Stimulated activated CD4-positive, alpha-beta T cell treated with anti-CD3 and anti-CD28 coated beads, Interleukin-4, amount 100 ng/mL, for 24 hours (primary cell): ENCODE measurements at places on chromosomes 5 and 9.

GRCh38 chr5:87120518-87121303, 147.0 kb upstream of the RASA1 start:
- DNase-seq: peak; percentile 39

GRCh38 chr5:179230061-179230461, 115.2 kb downstream of the ADAMTS2 start:
- no peak for DNase-seq

DNA sequence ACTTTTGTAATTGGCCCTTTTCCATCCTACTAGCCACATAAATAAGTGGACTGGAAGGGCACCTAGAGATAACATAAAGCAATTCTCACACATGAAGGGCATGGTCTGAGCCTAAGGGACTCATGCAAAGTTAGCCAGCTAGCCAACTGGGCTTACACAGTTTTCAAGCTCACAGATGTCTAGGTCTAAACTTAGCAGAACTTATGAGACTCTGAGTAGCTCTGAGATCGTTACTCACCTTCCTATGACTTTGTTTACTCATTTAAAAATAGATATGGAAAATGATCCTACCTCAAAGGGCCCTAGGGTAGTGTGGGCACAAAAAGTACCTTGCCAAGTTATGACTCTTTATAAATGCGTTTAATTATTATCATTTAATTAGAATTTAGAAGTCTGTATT, 410.4 kb upstream of the MPDZ start:
- no peak for DNase-seq

GRCh38 chr5:31008231-31008630, 185.3 kb upstream of the CDH6 start:
- no peak for DNase-seq

DNA sequence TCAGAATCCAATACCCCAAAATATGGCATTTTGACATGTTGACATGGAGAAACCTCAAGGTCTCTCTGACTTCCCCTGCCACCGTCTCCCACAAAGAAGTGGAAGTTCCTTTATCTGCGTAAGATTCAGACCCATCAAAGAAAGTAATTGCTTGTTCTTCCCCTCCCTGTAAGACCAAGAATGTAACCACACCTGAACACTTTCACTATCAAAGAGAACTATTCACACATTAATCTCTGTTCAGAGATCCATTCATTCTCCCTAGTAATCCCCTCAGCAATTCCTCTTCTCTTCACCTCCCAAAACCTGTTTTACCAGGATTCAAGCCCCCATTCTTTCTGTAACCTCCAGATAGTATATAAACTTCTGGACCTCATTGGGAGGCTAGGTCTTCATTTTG, 4.1 kb upstream of the SLC1A1 start:
- no peak for DNase-seq

DNA sequence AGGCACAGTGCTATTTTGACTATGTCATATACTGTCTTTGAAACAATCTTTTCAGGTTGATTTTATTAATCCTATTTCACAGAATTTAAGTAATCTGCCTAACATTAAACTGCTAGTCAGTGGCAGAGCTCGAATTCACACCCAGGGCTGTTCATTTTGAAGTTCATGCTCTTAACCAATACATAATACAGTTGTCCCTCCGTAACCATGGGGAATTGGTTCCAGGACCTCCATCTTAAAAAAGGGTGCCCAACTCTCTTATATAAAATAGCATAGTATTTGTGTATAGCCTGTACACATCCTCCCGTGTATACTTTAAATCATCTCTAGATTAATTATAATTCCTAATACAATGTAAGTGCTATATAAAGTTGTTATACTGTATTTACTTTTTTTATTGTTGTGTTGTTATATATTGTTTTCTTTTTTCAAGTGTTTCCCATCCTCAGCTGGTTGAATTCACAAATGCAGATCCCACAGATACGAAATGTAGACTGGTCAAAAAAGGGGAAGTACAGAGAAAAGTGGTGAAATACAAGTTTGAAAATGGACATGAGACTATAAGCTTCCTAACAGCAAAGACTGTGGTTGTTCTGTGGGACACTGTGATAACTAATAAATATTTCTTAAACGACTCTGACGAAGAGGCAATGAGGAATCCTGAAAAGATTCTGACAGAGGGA, 18.3 kb downstream of the RFX3 start:
- DNase-seq: no peak

GRCh38 chr9:36486933-36487481, 85.7 kb upstream of the MELK start:
- DNase-seq: peak; percentile 55

GRCh38 chr5:176573564-176574296, 24.6 kb downstream of the CDHR2 start:
- peak; percentile 84 for DNase-seq

GRCh38 chr5:150487199-150488061, 20.5 kb upstream of the NDST1 start:
- no peak for DNase-seq

GRCh38 chr5:74639807-74640449, 600 bp downstream of the ENC1 start:
- DNase-seq: peak; percentile 40

DNA sequence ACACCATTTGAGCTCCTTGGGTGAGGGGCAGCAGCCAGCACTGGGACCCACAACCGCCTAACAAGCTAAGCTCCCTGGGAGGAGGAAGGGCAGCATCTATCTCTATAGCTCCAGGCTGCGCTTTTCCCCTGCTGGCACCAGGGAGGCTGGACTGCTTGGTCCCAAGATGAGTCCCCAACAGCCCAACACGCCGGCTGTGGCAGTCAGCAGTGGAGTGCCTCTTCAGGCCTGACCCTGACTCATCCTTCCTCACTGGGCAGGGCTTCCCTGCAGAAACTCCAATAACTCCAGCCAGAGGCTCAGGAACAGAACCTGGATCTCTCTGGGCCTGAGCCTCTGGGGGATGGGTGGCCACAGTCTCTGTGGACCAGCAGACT, 113.7 kb upstream of the ADAMTS16 start:
- no peak for DNase-seq

DNA sequence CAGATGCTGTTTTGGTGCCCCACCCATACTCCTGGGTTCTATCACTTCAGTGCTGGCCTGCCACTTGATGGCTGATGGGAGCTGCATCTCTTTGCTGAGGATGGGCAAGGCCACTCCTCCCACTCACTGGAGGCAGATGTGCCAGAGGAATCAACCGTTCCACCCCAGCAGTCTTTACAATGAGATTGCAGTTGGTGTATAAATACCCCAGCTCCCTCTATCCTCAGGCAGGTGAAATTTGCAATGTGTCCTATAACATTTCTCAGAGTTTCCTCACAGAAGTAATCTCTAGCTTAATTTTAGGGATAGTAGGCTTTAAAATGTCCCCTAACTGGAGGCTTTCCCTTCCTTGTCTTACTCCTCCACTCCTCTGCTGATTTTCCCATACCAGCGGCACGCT, 36.5 kb upstream of the ERCC6L2 start:
- no peak for DNase-seq

- no peak for DNase-seq
Measured at GRCh38 chr5:72238712-72239445, 81.2 kb downstream of the MRPS27 start.

- DNase-seq: no peak
Measured at GRCh38 chr9:122071715-122072114, 21.4 kb downstream of the TTLL11 start.

DNA sequence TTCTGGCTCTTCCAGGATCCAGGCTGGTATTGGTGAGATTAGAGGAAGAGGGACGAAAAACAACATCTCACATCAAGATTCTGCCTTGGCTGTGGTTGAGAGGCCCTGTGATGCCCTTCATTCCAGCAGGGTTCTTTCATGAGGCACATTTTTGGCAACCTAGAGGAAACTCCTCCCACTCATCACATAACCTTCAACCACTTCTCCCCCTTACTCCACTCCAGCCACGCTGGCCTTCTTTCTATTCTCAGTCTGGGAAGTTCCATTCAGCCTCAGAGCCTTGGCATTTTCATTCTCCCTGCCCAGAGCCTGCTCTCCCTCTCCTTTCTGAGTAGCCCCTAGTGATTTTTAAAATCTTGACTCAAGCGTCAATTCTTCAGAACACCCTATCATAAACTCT, 337.5 kb downstream of the ZSWIM6 start:
- no peak for DNase-seq

DNA sequence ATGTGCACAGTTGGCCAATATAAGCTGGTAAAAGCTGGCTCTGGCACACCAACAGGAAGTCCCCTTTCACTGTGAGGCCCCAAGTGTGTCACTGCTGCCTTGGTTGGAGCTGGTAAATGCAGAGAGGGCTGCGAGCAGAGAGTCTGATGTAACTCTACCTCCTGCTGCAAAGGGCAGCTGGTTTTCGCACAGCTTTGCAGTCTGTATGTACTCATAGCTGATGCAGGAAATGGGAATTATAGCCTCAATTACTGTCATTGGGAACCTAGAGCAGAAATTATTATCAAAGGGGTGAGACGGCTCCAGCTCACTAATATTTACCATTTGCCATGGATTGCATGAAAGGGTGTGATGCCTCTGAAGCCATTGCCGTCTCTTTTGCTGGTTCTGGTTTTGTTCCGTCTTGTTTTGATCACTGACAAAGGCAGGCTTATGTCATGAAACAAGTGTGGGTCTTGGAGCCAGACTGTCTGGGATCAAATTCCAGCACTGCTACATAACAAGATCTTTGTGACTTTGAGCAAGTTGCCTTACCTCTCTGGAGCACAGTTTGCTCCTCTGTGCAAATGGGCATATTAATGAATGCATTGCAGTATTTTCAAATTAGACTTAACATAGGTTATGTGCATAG, 124.3 kb upstream of the SLC25A48 start:
- DNase-seq: no peak

DNA sequence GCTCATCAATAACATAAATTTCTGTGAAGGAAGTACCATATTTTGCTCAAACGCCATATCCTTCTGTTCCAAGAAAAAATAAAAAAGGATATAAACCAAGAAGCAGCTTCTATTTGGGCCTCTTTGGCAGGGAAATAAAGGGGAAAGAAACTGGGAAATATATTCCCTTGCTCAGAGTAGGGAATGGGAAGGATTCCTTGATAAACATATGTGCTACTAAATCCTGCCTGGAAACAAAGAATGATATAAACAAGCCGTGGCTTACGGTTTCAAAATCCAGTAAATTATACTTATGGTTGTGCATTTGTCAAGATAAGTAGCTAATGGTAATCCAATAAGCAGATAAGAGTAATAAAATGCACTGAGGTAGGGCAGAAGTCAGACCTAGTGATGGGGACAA, 481.6 kb downstream of the NTRK2 start:
- no peak for DNase-seq

DNA sequence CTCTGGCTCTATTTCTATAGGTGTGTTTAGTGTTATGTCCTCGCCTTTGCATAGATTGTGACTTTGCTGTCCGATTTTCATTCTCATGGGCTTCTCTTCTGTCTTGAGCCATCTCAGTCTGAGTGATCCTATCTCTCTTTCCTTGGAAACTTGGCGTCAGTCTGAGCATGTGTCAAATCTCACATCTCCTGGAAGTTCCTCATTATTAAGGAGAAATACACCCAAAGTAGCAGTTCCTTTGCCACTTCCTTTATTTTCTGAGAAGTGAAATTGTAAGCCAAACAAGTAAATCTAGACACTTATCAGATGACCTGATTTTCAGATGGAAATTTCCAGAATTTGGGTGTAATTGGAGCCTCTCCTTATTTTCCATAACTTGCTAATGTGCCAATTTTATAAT, 126.9 kb upstream of the ANKH start:
- no peak for DNase-seq

- no peak for DNase-seq
Measured at GRCh38 chr5:53983568-53984460, 326.6 kb downstream of the ARL15 start.

DNA sequence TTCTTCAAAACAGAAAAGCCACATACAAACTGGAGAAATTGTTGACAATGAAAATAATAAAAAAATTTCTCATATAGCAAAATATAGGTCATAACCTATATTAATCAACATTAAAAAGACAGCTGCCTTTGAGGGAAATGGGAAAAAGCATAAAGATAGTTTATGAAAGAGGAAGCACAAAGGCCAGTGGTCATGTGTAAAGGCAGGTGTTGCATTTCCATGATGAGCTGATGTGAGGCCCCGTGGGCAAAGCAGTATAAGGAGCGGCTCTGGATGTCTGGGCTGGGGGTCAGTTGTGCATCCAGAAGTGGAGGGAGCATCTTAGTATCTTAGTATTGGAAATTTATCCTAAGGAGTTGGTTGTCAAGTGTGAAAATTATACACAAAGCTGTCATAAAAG, 18.3 kb downstream of the NDUFS6 start:
- DNase-seq: no peak

GRCh38 chr5:177035976-177036375, 13.5 kb downstream of the ZNF346 start:
- no peak for DNase-seq

- no peak for DNase-seq
Measured at GRCh38 chr9:72657023-72657422, 135.6 kb downstream of the TMC1 start.

DNA sequence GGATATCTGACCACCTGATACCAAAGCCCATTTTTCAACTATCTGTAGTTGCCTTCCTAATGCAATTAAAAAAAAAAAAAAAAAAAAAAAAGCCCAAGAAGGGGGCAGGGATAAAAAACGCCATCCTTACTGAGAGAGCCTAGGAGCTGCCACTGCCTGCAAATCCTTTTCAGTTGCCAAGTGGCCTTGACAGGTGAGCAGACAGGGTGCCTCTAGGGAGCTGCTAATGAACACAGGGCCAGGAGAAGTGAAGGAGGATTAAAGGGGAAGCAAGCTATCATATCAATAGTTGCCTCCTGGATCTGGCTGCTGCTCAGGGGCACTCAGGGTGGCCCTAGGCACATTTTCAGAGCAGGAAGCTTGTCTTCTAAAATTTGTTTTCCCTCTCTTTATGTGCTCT, 547.4 kb downstream of the TLE1 start:
- no peak for DNase-seq

DNA sequence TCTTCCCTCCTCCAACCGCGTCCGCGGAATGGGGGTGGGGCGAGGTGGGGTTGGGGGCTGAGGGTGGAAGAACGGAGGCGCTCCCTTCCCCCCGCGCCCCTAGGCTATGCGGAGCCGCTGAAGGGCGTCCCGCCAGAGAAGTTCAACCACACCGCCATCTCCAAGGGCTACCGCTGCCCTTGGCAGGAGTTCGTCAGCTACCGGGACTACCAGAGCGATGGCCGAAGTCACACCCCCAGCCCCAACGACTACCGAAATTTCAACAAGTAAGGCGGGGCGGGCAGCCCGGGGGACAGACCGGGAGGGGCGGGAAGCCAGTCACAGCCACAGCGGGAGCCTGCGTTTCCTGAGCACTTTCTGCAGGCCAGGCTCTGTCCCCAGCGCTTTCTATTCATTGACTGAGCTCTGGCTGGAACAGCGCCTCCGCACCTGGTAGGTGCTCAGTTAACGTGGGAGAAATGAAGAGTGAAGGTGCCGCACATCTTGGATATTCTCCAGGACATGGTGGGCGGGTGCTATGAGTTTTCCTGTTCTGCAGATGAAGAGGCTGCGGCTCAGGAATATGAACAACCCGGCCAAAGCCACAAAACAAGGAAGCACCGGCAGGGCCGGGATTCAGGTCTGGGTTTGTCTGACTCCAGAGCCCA, 11.3 kb downstream of the MYOZ3 start:
- DNase-seq: peak; percentile 17

- DNase-seq: peak; percentile 11
Measured at GRCh38 chr5:61277190-61277589, 54.9 kb upstream of the ZSWIM6 start.
